Stimulated activated CD4-positive, alpha-beta T cell treated with anti-CD3 and anti-CD28 coated beads, Interleukin-1b, Interleukin-23, amount 100 ng/mL, for 1 hour (primary cell): ENCODE measurements at places on chromosomes 5 and 9.

DNA sequence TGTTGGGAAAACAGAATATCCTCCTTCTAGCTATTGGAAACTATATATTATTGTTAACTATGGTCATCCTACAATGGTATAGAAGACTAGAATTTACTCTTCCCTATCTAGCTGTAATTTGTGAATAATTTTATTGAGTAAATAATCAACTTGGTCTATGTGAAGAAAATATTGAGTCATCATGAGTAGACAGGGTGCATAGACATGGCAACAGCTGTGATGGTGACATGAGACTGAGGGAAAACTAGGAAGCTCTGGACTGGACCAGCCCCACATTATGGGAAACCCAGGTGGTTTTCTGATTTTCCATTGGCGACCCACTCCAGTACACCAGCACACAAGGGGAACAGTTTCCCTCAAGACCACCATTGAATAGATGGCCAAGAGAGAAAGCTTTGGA, 95.0 kb downstream of the APBA1 start:
- no peak for DNase-seq

GRCh38 chr5:40796487-40796889, 1.7 kb downstream of the PRKAA1 start:
- no peak for DNase-seq

DNA sequence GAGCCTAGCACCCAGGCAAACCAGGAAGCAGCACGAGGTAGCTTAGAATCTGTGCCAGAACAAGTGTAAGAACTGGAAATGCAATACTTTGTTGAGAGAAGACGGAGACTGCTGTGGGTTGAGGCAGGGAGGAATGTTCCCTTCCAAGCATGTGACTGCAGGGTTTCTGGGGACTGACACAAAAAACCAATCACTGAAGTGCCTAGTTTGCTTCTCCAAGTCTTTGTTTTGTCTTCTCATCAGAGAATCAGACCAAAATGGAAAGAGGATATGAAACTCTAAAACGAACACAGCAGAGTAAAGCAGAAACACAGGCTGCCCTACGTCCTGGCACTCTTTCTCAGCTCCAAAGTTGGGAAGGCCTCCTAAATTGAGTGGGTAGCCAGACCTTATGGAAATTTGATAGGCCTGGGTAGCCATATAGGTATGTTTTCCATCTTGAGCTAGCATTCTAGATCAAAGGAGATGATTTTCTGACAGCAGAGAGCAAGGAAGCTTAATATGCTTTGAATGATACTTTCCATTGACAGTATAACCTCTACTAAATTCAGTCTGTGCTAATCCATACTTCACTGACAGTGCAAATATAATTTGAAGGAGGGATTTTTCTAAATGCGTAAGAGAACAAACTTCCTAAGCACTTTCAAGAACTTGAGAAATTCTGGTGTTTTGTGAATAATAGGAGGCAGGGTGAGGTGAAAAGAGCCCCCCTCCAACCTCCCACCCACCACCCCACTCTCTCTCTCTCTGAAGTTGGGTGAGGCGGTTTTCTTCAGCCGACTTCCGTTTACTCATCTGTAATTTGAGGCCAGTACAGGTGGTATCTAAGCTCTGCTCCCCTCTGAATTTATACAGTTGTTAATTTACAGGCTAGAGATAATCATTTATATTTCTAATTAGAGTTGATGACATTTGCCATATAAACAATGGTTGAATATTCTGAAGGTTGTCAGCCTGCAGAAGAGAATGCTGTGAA, 5.5 kb downstream of the ADRB2 start:
- DNase-seq, result no peak

GRCh38 chr5:135466178-135467050, 14.3 kb upstream of the TIFAB start:
- no peak for DNase-seq

DNA sequence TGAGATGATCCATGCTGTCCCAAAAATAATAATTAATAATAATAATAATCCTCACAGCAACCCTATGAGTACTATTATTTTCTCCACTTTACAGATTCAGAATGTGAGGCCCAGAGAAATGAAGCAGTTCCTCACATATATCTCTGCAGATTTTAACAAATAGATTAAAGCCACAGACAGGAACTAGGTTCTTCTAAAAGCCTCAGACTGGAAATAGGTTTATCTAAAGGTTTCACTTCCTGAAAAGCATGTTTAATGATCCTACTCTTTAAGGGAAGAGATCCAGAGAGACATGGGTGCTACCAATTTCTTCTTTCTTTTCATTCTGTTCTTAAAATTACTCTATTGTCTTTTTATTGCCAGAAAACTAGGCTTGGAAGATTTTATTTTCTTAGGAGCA, 1079.4 kb upstream of the COX7C start:
- DNase-seq, result no peak

- DNase-seq, result no peak
Measured at GRCh38 chr9:13163946-13164345, 115.5 kb downstream of the MPDZ start.
